SK-N-DZ (cell line): ENCODE measurements at places on chromosomes 6 and 20.

DNA sequence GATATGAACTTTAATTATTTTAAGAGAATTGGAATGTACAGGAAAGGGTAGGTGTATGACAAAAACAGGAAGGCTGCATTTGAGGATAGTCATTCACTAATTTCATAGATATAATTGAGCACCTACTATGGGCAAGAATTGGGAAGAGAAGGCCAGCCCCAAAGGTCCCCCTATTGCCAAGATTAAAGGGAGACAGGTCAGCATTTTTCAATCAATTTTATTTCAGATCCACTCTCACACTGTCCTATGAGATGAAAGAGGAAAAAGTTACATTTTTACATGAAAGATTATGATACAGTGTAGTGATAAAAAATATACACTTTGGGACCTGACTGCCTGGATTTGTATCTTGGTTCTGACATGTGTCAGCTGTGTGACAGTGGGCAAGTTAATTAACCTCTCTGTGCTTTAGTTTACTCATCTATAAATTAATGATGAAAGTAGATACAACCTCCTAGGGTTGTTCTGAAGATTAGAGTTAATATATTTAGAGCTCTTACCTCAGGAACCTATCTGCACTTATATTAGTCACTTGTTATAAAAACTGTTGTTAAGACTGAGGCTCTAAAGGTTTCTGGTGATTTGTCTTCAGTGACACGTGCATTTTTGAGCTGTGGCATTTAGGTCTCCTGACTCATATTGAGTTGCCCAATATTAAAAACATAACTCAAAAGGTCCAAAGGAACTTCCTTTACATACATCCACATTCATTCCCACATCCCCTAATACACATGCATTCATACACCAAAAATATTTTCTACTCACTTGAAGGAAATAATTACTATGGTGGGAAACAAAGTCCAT, 45.7 kb downstream of the SCGN start:
- DNase-seq, result no peak

GRCh38 chr6:33547499-33547898, 32.6 kb downstream of the BAK1 start:
- DNase-seq, result peak; percentile 82

GRCh38 chr20:22499515-22500166, 84.7 kb downstream of the FOXA2 start:
- DNase-seq, result no peak

DNA sequence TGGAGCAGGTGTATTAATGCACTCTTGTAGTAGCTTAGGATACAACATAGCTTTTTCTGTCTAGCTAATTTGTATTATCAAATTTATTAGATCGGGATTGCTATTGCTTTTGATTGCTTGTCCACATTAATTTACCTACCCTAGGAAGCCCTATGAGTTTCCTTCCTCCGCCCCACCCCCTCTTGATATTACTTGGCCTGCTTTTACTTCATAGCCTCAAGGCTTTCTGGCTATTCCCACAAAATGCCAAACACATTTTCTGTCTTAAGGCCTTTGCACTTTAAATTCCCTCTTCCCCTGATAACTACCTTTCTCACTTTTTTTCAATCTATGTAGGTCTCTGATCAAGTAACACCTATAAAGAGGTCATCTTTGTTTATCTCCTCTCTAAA, 99.1 kb upstream of the PRSS16 start:
- no peak for DNase-seq

GRCh38 chr6:51450248-51450957, 631.7 kb downstream of the TFAP2B start:
- DNase-seq, result no peak
